CD4-positive, alpha-beta T cell (primary cell): ENCODE measurements at places on chromosomes 11 and 22.

GRCh38 chr22:47030881-47031627, 268.6 kb downstream of the TBC1D22A start:
- DNase-seq = no peak

DNA sequence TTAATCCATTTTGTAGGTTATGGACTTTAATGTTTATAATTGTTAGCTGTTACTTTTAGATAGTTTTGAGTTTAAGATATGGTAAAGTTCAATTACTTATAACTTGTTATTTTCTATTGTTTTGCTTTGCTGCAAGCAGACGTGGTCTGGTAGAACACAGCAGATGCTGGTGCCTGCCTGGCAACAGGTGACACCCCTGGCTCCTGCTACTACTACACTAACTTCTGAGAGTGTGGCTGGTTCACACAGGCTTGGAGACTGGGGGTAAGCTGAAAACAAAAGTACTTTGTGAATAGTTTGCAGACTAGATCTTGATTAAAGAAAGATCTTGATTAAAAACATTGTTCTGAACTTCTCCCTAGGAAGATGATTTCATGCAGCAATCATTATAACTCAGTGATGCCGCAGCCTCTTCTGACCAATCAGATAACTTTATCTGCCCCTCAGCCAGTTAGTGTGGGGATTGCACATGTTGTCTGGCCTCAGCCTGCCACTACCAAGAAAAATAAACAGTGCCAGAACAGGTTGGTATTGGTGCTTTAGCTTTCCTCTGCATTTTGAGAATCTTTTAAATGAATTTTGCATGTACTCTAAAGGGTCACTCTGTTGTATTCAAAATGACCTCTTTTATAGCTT, 90.4 kb downstream of the HIPK3 start:
- DNase-seq = no peak

GRCh38 chr22:26494506-26494905, 10.8 kb downstream of the SRRD start:
- no peak for DNase-seq

GRCh38 chr11:7030836-7031235, 10.6 kb downstream of the NLRP14 start:
- DNase-seq = no peak

- DNase-seq = no peak
These were observed 9.4 kb downstream of the SLCO2B1 start for GRCh38 chr11:75160220-75160757.

DNA sequence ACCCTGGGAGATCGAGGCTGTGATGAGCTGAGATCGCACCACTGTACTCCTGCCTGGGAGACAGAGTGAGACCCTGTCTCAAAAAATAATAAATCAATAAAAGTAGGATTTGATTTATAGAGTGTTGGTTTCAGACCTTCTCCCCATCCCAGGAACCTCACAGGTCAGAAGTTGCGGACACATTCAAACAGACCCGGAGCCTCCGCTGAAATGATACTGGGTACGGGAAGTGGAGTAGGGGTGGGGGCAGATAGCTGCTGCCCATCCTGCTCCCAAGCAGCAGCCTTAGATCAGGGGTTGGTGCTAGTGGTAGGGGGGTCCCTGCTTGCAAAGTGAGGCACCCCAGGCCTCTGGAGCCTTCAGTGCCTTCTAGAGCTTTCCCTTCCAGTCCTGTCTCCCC, 7.8 kb downstream of the PRDM11 start:
- no peak for DNase-seq
